Large intestine (tissue), 12 donors: ENCODE measurements at places on chromosomes 7 and 10.

DNA sequence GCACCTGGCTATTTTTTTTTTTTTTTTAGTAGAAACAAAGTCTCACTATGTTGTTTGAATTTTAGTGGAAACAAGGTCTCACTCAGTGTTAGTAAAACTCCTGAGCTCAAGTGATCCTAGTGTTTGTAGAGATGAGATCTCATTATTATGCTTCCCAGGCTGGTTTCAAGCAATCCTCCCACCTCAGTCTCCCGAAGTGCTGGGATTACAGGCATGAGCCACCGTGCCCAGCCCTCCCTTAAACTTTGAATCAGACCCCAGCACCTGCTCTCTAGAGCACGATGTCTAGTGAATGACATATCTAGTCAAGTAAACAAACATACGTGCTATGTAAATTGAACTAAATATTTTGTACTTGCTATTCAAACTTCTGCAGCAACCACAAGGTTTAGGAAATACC lies 105.6 kb upstream of the MYO3A start:
- no peak for DNase-seq

DNA sequence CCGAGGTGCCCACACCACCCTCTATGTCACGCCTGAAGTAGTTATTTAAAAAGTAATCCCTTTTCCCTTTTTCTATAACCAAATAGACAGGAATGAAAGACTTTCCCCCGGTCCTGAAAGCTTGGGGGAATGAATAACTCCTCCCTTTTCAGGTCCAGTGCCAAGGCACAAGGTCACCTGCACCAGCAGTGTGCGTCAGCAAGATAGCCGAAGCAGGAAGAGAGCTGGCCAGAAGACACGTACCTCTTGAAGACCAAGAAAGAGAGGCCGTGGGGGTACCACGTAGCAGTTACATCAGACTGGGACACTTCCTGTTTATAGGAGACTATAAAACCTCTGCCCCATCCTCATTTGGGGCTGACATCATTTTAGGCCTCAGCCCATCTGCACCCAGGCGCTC lies 10.7 kb upstream of the AKR1B1 start:
- no peak for DNase-seq

DNA sequence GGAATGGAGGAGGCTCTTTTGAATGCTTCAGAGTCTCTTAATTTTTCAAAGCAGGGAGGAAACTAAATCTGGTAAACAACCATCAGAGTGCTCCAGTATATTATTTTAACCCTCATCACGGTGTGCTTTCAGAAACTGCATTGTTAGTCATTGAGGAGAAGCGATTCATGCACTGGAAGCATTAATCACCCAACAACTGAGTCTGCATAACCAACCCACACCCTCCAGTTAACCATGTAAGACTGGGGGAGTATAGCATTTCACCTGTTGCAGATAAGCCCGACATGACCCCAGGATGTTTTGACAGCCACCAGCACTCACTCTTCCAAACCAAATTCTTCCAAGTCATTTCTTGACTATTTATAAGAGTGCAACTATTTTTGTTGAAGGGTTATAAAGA lies 257.6 kb downstream of the GATA3 start:
- DNase-seq: no peak

DNA sequence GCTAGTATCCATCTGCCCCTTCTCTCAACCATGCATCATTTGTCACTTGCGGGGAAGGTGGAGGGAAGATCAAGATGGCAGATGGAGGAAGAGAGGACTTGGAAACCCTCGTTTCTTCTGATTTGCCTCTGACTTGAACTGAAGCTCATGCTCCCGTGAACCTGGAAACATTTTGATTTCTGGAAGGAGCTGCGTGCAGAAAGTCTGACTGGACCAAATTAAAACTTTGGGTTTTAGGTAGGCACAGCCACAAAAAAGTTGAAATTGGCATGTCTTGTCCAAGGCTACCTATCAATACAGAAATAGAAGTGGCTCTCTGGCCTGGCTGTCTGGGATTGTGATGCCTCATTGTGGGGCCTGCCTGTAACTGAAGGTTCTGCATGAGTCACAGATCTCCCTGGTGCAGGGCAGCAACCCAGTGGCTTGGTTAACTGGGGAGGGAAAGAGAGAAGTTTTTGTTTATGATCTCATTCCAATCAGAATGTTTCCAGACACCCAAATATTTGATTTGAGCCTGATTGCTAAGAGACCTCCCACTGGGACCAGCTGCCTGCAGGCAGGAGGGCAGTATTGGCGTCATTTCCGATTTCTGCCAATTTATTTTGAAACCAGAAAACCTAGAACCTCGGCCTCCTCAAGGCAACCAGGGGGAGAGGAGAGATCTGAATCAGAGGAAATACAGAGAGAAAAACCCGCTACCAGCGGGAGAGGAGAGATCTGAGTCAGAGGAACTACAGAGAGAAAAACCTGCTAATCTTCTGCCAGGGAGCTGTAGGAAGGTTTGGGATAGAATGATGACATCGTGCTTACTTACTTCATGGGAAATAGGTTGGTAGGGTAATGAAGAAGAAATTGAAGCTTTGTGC lies 363.6 kb downstream of the ANKRD30A start:
- DNase-seq: no peak

DNA sequence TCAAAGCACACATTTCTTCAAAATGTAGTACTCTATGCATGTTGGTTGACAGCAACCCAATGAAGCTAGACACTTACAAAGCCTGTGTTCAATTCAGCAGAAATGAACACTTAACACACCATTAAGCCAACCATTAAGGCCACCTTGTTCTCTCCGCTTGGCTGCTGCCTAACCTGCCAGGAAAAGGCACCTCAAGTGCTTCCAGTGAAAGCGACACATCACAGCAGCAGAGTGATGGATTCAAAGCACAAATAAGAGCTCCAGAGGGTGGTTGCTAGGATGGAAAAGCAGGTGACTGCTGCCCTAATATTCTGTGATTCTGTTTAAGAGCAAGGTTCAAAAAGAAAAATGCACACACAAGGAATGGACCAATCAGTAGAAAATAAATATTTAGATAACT lies 81.5 kb upstream of the GNAI1 start:
- DNase-seq: no peak
